ENCODE measurements at places on chromosomes 2 and 18.

GRCh38 chr18:64710105-64710861 lies 561.4 kb upstream of the LINC00305 start:
- no peak for DNase-seq

DNA sequence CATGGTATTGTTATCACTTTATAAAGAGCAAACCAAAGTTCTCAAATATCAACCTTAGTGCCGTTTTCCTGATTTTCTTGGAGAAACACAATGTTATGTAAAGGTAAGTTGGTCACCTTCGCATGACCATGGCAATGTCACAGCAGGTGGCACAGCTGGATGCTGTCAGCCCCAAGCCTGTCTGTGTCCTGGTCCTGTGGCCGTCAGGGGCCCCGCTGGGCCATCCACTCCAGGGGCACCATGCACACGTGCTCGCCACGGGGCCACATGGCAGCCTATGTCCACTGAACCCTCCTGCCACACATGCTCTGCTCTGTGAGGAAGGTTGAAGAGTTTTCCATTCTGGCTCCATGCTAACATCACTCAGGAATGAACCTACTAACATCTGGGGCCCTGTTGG lies 85.9 kb downstream of the EIPR1 start:
- no peak for DNase-seq

- DNase-seq, result no peak
Measured at GRCh38 chr2:114352988-114353387, 89.5 kb upstream of the DPP10 start.

- DNase-seq, result no peak
Measured at GRCh38 chr18:60066219-60066975, 166.6 kb downstream of the PMAIP1 start.

DNA sequence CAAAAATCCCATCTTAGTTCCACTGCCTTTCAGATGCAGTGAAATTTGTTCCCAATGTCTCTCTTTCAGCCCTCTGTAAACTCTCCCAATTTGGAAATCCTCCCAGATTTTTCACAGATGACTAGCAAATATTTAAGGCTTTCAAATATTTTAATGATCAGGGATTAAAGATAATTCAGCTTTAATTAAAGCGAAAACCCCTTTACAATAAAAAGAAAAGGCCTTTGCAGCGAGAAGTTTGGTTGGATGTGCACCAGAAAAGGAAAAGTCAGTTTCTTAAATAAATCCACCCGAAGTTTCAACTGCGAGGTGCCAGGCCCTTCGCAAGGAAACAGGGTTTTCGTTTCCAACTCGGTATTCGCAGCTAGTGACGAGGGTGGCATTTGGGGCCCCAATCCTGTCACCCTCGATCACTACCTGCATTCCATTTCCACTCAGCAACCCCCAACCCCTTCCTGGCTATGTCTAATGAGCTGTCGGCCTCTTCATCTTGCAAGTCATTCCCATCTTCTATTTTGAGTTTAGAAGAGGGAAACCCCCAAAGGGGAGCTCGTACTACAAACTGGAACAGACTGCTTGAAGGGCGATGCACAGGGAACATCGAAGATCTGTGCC lies 1.5 kb downstream of the RAX start:
- DNase-seq, result no peak
